ENCODE measurements at places on chromosomes 1 and 21. TPM values are rescaled to one million over a fixed set of nuclear protein-coding genes. Genes with fewer than 3 reads are reported as not detected.

DNA sequence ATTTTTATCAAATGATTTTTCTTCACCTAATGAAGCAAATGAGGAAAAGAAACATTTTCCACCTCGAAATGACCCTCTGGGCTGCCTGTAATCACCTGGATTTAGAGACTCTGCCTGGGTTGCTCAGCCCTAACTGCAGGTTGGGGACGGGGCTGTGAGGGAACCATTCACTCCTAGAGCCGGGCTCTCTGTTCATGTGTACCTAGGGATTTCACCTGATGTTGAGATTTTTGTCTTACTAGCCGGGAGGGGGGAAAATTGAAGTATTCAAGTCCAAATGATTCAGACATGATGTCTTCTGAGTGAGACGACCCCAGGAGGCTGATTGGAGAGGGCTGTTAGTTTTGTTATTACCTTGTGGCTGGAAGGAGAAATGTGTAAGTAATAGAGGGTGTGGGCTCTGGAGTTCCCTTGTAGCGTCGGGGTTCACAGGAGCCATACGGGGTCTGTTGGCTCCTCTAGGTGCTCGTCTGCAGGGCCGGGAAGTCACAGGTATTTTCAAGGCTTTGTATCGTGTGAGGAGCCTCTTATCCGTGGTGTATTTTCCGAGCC, 42.3 kb upstream of the PWP2 start:
- DNase-seq: no peak

GRCh38 chr1:204161609-204162493, 4.3 kb downstream of the REN start:
- no peak for DNase-seq

DNA sequence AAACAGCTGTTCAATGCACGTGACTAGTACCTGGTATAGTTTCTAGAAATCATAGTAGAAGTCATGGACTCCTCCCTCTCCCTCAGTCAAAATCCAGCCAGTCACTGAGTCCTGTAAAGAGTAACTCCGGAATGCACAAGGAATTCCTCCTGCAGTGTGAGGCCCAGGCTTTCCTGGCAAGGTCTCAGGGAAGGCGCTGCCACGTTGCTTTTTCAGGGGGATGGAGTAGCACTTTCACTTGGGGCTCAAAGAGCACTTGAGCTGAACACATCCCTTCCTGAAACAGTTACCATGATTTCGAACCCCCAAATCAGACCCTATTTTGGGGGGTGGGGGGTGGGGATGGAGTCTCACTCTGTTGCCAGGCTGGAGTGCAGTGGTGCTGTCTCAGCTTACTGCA, 26.4 kb upstream of the LRRC8D start:
- DNase-seq: no peak

DNA sequence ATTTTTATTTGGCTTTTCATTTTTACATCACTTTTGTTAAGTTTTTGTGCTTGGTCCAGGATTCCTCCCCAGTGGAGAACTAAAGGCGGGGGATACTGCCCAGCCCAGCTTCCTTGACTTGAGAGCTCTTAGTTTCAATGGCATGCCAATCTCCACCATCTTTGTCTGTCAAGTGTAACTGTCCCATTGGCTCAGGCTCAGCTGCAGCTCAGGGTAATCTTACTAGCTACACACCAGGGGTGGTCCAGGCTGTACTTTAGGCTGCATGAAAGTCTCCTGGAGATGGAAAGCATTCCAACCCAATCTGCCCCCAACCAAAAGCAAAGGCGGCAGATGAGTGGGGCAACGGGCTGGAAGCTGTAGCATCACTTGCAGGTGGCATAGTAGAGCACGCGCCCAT, 31.4 kb downstream of the CAMK1G start:
- DNase-seq: no peak

DNA sequence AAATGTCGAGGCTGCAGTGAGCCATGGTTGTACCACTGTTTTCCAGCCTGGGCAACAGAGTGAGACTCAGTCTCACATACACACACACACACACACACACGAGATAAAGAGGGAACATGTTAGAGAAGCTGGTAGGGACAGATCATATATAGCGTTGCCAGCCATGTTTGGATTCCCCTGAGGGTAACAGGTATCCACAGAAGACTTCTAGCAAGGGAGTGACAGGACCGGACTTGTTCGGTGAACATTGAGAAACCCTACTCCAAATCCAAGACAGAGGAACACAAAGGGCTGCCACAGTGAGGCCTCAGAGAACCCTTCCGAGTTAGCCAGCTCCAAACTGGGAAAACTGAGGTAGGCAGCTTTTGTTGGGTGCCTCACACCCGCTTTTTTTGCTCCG, 3.7 kb upstream of the SARS1 start:
- no peak for DNase-seq

Gene PLPPR4
- total RNA-seq: 211 TPM

- no peak for DNase-seq
Observed at GRCh38 chr1:30915491-30916230, 7.1 kb upstream of the SDC3 start.

Gene LCE1B
- total RNA-seq: not detected

DNA sequence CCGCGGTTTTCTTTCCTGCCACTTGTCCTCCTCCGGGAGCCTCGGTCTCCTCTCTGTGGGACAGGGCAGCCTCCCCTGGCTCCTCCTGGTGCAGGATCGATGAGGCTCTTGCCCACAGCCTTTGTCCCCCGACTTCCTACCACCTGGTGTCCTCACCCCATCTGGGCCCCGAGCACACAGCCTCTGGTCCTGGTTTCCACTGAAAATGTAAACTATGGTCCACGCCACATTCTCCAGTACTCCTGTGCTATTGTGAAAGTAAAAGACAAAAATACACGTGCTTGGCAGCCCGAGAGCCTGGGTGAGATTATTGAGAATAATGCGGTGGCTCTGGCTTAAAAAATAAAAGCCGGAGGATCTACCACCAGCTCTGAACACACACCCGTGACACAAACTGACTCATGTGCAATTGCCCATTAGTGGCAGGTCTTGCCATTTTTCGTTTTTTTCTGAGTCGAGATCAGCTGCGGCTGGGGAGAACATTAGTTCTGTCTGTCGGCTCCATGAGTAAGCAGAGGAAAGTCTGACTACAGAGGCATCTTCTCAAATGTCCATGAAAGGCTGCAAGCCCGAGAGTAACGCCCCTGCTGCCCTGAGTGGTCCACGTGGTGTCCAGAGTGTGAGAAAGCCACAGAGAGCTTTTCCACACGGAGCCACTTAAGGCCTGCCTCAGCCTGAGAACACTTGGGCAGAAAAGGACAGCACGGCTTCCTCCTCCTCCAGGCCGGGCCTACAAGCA, 5.7 kb upstream of the COL6A2 start:
- no peak for DNase-seq

Gene ZSCAN20
- total RNA-seq: 10.3 TPM

Gene NR1I3
- total RNA-seq: 0.47 TPM

Gene NRIP1
- total RNA-seq: 76.6 TPM

Gene CCDC181
- 6.4 TPM for total RNA-seq

- DNase-seq: no peak
Observed at GRCh38 chr1:243438815-243439214, 183.0 kb downstream of the SDCCAG8 start.

GRCh38 chr1:44543064-44543744, 131.1 kb downstream of the TMEM53 start:
- DNase-seq: no peak

DNA sequence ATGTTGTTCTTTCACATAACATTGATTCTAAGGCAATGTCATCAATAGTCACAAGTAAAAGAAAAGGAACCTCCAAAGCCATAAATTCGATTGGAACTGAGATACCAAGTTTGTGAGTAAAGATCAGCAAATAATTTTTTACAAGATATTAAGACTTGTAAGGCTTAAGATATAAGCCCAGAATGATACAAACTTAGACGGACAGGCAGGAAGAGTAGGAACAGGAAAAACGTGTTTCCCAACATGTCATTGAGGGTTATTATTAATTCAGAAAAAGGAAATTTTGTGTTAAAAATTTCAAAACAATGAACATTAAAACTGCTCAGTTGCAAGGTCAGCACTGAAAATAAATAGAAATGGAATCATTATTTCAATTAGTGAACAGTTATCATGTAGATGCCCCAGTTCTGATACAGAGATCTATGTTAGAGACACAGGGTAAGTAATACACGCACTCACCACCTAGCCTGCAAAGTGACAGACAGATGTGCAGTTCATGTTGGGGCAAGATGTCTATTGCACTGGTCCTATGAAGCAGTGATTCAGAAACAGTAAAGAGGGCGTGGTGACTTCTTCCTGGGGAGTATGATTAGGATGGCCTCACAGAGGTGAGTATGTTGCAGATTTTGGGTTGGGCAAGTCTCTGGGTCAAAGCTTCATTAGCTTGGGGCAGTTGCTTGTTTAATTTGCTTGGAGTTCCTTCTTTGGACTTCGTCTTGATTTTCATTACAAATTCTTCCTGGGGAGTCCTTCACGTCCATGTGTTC, 284.4 kb downstream of the SETD4 start:
- no peak for DNase-seq

Gene E2F2
- total RNA-seq: 0.78 TPM

DNA sequence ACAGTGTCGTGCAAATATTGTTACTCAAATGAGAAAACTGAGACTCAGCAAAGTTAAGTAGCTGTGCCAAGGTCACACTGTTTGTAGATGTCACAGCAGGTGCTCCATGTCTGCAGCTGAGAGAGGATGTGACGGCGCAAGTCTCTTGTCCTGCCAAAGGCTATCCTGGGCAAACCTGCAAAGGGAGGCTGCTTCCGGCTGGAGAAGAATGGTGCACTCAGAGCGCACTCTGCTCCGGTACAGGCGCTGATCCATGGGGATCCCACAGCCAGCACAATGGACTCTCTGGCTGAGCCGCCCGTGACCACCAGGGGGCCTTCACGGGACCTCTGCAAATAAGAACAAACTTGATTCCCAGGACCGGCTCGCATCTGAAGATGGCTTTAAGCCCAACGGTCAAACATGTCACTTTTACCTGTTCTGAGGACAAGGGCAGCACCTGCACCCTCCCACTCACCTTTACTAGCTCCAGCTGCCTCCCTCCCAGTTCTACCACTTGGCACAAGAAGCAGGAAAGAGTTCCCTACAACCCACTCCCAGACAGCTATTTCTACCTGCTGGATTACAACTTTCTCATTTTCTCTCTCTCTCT, 21.9 kb downstream of the RD3 start:
- DNase-seq: peak; percentile 57

Gene SPATA45
- not detected for total RNA-seq

Gene PGLYRP4
- not detected for total RNA-seq

Gene SHISA4
- 16.1 TPM for total RNA-seq

DNA sequence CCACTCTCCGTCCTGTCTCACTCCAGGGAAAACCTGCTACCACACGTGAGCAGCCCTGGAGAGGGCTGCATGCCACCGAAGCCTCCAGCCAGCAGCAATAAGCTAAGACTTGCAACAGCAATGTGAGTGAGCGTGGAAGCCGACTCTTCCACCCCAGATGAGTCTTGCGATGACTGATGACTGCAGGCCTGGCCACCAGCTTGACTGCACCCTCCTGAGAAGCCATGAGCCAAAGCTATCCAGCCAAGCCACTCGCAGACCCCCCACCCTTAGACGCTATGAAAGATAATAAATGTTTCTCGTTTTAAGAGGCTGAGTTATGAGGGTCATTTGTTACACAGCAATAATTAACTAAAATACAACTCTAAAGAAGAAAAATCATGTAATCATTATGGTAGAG, 118.6 kb upstream of the GALNT2 start:
- no peak for DNase-seq

DNA sequence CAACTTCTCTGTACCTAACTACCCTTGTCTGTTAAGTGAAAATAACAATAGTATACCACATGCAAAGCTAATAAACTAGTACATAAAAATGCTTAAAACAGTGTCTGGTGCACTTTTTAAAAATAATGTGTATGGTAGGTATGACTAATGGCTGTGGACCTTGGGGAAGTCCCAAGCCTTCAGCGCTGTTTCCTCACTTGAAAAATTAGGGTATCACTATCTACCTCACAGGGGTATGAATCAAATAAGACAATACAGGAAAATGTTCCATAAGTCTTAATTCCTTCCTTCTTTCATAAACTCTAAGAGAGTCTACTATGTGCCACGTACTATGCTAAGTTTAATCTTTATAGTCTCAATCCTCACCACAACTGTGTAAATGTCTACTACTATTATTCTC, 32.0 kb downstream of the EGLN1 start:
- DNase-seq: no peak

DNA sequence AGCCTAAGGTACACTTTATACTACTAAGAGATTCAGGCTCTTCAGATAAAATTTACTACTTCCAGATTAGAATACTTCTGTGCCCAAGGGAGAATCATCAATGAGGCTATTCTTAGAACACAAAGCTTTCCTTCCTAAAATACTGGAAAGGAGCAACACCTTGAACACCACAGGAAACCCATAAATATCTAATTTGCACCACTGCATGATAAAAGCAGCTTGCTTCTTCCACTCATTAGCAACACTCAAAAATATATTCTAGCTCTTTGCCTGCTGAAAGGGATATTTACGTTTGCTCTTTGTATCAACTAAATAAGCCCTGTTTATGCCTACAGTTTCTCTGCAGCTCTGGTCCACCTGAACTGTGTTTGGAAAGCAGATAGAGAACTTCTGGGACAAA, 284.3 kb downstream of the RWDD3 start:
- no peak for DNase-seq

Gene LCE2A
- not detected for total RNA-seq

DNA sequence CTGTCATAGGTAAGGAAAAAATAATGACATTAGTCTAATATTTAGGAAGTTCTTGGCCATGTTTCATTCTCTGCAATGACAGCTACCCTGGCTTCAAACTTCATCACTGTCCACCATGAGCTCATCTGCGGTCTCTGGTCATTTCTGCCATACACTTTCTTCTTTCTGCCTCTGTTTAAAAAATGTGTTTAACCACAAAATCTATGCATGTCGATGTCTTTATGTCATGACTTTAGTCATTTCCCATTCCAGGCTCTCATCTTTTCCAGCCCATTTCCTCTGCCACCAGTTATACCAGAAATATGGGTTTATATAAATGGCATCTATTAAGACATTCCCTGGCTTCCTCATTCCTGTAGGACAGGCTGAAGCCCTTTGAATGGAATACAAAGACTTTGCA, 68.5 kb upstream of the DUSP10 start:
- no peak for DNase-seq

DNA sequence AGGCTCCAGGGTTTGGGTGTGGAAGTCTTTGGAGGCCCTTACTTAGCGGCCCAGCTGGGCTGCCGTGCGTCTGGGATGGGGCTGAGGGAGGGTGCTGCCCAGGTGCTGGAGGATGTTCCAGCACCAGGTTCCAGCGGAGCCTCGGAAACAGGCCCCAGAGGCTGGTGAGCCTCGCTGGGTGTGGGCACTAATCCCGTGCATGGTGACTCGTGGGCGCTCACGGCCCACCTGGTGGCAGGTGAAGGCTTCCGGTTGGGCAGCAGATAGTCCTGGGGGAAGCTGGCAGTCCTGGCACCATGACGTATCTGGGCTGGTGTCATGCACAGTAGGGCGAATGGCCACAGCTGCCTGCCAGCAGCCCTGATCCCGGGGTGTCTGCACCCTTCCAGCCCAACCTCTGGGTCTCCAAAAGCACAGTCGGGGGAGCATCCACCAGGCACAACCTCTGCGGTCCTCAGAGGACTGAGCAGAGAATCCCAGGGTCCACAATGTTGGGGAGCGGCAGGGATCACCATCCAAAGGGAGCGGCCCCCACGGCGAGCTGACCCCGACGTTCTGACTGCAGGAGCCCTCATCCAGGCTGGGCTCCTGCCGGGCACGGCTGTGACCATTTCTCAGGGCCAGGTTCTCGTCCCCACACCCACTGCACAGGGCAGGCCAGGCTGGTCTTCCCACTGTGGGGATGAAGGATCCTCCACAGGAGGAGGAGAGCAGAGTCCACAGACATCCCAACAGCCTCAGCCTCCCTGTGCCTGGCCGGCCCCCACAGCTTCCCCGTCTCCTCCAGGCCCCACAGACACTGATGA, 25.3 kb downstream of the FTCD start:
- DNase-seq: no peak

Gene TACSTD2
- 0.16 TPM for total RNA-seq

- no peak for DNase-seq
Observed at GRCh38 chr1:94532077-94532476, 9.5 kb downstream of the F3 start.

Data from occipital lobe (tissue), 3 donors.